ENCODE measurements at places on chromosomes 5 and 9.

- DNase-seq, result no peak
Measured at GRCh38 chr9:133643978-133644760, 8.0 kb downstream of the DBH start.

- no peak for DNase-seq
Measured at GRCh38 chr9:127884427-127884911, 7.0 kb upstream of the AK1 start.

- peak; percentile 80 for DNase-seq
Measured at GRCh38 chr9:121267689-121268597, at the start of gene GSN. GSN (plus strand) TSS chr9:121268162; CDS start chr9:121301972, 33,810 bp downstream.

DNA sequence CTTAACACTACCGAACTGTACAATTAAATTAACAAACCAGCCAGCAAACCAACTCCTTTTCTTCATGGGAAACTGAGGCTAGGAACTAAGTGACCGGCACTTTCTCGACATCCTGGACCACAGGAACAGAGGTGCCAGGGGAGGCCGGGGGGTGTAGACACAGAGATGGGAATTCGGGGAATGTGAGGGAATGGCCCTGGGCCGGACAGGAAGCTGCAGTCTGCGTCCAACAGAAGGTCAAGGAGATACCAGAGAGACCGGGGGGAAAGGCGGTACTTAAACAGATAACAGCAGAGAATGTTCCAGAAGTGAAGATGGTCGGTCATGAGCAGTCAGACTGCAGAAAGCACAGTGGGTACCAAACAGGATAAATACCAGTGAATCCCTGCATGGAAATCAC lies 40.3 kb downstream of the DBH start:
- no peak for DNase-seq
